Natural killer cell (primary cell): ENCODE measurements at places on chromosomes 4 and X. TPM values are rescaled to one million over a fixed set of nuclear protein-coding genes. Genes with fewer than 3 reads are reported as not detected.

DNA sequence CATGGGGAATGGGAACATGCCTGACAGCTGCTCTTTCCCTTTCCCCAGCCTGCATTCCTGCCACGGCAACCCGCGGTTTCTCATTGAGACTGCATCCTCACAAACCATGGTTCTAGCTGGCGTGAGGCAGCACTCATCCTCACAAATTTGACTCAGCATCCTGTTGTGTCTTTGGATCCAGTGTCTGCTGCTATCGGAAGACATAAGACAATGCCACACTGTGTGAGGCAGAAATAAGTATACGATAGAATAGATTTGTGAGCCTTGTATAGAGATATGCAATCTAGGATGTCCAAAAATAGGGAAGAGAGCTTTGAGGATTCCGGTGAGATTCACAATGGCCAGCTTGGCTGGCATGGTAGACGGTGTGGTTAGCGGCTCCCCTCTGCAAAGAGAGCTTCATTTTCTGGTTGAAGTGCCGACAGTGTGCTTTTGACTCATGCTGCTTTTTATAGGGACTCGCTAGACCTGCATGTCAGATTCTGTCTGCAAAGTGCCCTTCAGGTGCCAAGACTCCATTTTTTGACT is 161.3 kb upstream of the PSAPL1 start:
- H3K4me1 ChIP-seq: peaks cover 5% of the 10 kb centered on the region
- peaks cover 4% of the 10 kb centered on the region for H3K27me3 ChIP-seq
- no peak overlapping the region for H3K4me3 ChIP-seq
- H3K27ac ChIP-seq: no peak overlapping the region
- DNase-seq: no peak
- H3K36me3 ChIP-seq: no peaks in the 10 kb centered on the region

DNA sequence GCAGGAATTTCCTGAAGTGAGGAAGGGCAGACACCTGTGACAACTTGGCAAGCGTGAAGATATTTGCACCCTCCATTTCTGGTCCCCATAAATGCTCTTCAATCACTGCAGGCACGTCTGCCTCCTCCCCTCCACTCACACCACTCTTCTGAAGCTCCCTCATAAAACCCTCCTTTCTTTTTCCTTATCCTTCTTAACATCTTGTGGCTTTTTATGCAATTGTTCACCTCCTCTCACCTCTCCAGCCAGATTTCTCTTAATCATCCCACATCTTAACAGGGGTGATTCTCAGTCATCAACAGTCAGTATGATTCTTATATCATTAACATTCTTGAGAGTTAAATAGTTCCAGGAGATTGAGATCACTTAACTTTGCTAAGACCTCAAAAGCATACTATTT is 277.4 kb downstream of the SPRY1 start:
- no peaks in the 10 kb centered on the region for H3K27me3 ChIP-seq
- H3K4me1 ChIP-seq: peaks cover 3% of the 10 kb centered on the region
- H3K27ac ChIP-seq: no peak overlapping the region
- DNase-seq: no peak

DNA sequence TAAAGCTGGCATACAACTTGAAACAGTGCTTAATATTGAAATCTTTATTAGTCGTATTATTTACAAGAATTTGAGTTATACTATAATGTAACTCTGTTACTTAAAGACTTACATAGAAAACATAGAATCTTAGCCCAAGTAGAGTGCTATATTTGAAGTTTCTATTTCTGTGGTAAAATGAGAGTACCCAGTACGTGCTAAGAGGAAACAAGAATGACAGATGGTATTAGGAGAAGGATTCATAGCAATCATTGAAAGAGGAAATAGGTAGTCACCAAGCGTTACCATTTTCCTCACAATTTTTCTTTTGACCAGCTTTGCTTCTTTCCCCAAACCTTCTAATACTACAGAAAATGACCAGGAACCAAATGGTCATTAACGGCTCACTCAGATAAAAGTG is 412.1 kb upstream of the GRIA3 start:
- H3K27me3 ChIP-seq: no peaks in the 10 kb centered on the region
- no peaks in the 10 kb centered on the region for H3K4me1 ChIP-seq
- no peak for DNase-seq

DNA sequence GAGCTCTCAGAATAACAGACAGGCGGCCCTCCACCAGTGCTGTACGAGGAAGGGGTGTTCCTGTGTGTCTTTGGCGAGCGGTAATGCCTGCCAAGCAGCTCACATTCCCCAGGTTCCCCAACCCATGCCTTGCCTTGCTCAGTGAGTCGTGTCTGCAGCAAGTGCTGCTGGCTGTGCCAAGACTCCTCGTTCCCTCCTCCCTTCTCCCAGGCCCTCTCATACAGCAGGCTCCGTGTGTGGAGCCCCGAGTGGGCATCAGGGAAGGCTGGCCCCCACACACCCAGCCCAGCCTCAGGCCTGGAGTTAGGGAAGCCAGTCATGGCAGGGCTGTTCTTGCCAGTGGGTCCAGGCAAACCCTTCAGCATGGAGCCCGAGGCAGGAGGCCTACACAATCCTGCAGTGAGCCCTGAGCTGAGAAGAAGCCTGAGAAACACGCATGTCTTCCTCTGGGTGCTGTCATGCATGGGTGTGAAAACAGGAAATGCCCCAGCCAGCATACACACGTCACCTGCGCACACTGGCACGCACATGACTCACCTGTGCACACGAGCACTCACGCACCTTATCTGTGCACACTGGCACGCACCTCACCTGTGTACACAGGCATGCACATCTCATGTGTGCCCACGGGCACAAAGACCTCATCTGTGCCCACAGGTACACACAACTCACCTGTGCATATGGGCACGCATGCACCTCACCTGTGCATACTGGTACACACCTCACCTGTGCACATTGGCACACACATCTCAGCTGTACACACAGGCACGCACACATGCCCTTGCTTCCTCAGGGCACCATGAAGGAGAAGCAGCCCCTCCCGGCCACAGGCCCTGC is 238.7 kb downstream of the DHRSX start:
- H3K27ac ChIP-seq: no peak overlapping the region
- no peaks in the 10 kb centered on the region for H3K27me3 ChIP-seq
- no peak overlapping the region for H3K4me3 ChIP-seq
- no peak for DNase-seq
- no peaks in the 10 kb centered on the region for H3K4me1 ChIP-seq

- no peak for DNase-seq
- no peaks in the 10 kb centered on the region for H3K36me3 ChIP-seq
- peaks cover 11% of the 10 kb centered on the region for H3K4me1 ChIP-seq
- peaks cover 2% of the 10 kb centered on the region for H3K27me3 ChIP-seq
- H3K4me3 ChIP-seq: no peak overlapping the region
Measured at GRCh38 chrX:118724365-118724764, 3.0 kb upstream of the IL13RA1 start.

DNA sequence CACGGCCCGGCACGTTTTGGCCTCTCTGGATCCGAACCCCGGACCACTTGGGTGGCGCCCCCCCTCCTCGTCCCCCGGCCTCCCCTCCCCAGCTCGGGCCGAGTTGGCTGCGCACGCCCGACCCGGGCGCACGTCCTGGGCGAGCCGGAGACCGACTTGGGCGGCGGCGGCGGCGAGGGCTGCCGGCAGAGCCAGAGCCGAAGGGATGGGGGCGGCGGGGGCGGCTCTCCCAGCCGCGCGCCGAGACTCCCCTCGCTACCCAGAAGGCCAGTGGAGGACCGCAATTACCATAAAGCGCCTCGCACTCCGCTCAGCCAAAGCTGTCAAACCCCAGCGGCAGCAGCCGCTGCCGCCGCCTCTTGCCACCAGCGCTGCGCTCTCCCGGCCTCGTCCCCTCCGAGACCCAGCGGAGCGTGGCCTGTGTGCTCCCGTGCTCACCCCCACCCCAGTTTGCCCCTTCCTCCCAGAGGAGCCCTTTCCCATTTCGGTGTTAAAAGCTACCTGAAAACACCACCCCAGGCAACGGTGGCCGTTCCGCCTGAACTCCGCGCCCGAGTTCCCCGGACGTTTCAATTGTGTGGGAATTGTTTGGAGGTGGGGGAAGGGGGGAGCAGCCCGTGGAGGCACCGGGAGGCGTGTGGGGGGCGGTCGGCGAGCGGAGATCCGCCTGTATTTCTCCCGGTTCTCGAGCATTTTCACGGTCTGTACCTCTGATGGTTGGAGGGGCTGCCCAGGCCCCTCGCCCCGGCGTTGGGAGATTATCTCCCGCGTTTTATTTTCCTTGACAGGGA is 701 bp upstream of the BCOR start:
- H3K4me3 ChIP-seq: peak overlapping the region; percentile 37
- peaks cover 31% of the 10 kb centered on the region for H3K4me1 ChIP-seq
- DNase-seq: peak; percentile 81

KIAA1210 gene
- not detected for total RNA-seq

ZCCHC18 gene
- 5.6 TPM for total RNA-seq

HMGN5 gene
- total RNA-seq: 1.3 TPM
